T-helper 17 cell (primary cell): ENCODE measurements at places on chromosomes 3 and 15.

- no peak for DNase-seq
Measured at GRCh38 chr15:49831206-49831965, 210.5 kb downstream of the DTWD1 start.

DNA sequence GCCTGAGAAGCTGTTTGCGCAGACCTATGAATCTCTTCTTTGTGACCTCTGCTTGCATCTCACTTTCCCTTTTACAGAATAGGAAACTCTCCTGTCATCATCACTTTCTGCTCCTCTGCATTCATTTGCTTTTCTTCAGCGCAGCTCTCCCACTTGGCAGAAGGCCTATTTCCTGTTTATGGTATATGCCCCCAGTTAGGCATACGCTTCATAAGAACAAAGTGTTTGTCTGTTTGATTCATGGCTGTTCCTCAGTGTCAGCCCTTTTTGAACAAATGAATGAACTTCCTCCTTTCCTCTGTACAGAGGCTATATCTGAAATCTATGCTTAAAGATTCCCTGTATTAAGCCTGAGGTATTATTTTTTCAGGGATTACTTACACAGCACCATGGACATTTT is 1216.9 kb upstream of the GBE1 start:
- DNase-seq = no peak

DNA sequence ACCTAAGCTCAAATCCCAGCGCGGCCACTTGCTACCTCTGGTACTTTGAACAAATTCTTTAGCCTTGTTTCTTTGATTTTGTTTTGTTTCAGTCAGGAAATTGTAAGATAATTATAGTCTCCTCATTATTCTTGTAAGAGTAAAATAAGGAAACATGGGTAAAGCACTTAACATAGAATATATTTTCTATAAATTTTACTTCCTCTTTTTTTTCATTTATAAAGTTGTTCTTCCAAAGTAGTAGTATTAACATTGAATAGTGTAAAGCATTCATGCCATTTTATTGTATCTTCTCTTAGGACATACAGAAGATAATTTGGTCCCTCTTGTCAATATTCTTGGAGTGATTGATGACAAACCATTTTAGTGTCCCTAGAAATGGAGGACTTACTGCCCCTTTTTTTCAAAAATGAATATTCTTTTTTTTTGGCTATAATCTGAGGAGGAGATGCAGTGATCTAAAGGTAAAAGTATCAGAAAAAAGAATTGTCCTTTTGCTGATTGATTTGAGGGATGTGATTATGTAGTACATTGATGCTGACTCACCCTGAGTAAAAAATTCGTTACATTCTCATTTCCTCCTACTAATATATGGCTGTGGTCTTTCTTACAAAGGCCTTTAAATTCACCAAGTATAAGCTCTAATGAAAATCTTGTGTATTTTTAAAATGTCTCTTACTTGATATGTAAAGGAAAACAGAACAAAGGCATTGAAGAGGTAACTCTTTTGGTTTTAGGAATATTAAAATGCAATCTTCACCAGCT is 51.0 kb downstream of the ALCAM start:
- DNase-seq = no peak

DNA sequence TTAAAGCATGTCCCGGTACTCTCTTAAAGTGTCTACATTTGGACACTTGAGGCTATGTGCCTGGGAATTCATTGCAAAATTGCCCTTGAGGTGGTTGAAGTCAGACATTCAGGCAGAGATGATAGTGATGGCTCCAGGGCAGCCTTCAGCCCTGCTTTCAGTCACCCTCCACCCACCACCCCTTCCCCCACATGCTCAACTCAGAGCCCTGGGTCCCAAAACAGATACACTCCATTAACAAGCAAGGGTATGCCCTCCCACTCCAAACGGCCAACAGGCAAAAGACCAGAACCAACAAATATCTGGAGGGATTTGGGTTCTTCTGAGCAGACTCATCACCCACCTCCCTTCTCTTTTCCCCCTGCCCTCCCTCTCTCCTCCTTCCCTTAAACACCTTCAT is 29.9 kb upstream of the VIPR1 start:
- DNase-seq = no peak

DNA sequence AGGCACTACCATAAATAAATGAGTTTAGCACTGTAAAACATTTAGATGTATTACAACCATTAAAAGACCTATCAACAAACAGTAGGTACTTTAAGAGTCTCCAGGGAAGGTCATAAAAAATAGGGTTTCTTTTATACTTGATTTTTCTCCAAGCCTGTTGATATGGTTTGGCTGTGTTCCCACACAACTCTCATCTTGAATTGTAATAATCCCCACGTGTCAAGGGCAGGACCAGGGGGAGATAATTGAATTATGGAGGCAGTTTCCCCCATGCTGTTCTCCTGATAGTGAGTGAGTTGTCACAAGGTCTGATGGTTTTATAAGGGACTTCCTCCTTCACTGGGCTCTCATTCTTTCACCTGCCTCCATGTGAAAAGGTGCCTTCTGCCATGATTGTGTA is 468.9 kb upstream of the UBE2E2 start:
- no peak for DNase-seq

DNA sequence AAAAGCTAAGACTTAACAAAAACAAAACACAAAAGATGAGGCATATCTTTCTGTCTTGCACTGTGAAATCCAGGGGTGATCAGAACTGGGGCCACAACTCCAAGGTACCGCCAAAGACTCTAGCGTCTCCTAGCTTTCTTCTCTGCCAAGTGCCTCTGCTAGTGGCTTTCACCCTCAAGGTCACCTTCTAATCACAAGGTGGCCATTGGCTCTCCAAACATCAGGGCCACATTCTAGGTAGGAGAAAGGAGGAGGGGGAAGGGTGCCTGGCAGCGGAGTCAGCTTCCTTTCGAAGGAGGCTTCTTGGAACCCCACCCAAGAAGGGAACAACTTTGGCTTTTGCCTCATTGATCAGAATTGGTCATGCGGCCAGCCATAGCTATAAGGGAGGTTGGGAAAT is 168.8 kb upstream of the SMAD3 start:
- no peak for DNase-seq

- no peak for DNase-seq
Measured at GRCh38 chr15:39369768-39370167, 211.1 kb upstream of the THBS1 start.

GRCh38 chr3:147391781-147392624 is 14.3 kb downstream of the ZIC4 start:
- DNase-seq = no peak
